NCI-H526 (cell line): ENCODE measurements at places on chromosomes 1 and 21.

DNA sequence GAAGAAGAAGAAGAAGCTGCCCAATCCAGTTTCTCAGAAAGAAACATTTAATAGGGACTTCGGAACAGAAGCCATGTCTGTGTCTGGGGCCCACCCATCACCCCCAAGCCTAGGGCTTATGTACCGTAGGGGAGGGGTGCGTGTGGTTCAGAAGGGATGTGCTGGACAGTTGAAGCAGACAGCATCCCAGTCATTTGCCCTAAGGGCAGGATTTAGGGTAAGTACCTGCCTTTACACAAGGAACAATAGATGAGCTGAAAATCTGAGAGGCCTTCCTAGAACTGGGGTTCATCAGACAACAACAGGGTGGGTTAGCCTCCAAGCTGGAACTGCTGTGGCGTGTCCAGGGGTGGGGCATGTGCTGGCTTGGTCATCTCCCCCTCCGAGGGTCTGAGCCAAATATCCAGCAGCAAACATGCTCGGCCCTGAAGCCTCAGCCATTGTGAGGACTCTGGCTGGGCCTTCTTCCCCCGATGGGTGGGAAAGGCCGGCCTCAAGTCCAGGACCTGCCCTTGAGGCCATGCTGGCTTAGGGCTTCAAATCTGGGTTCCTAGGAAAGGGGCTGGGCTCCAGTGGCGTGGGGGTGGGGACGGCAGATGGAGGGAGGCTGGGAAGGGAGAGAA is 12.1 kb downstream of the CSTB start:
- DNase-seq = no peak

- no peak for DNase-seq
Measured at GRCh38 chr1:3126756-3127678, 58.0 kb downstream of the PRDM16 start.

DNA sequence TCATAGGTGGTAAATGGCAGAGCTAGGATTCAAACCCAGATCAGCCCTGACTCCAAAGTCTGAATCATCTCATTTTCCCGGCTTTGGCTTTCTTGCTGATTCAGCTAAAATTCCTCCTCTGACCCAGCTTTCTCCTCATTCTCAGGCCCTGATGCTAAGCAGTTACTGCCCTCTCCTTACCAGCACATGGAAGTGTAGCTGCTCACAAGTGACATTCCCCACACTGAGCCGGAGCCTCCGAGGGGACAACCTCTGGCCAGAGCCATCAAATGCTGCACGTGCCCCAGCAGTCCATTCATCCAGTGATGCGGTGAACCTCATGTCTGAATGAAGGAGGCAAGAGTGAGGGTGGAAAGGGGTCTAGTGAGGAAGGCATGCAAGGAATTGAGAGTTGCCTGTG is 11.1 kb downstream of the ITGA10 start:
- DNase-seq = no peak

- no peak for DNase-seq
Measured at GRCh38 chr1:116299248-116299647, 73.8 kb upstream of the ATP1A1 start.

GRCh38 chr21:33061233-33061632 is 8.7 kb upstream of the OLIG1 start:
- no peak for DNase-seq

DNA sequence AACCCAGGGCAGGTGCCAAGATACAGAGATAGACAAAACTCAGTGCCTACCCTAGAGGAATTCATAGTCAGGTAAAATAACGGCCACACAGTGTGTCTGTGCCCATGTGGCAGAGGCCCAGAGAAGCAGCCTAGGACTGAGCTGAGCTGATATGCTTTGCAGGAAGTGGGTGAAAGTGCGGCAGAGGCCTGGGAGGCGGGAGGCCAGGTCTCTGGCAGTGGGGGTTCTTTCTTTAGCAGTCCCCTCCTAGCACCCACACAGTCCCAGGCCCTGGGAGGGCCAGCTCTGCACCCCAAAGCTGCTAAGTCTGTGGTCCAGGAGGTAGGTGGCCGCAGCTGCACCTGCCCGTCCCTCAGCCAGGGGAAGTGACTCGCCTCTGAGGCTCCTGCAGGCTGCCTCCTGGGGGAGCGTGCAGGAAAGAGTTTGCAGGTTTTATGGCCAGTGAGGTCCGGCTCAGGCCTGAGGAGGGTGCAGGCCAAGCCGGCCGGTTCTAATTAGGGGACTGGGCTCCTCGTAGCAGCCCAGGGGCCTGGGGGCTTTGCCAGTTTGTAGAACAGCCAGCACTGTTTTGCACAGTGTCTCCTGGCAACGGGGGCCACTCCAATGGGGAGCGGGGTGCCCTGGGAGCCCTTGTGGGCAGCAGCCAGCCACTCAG is 107.9 kb downstream of the SPSB1 start:
- DNase-seq = no peak

- DNase-seq = no peak
Measured at GRCh38 chr1:180909462-180909976, 3.2 kb upstream of the KIAA1614 start.

DNA sequence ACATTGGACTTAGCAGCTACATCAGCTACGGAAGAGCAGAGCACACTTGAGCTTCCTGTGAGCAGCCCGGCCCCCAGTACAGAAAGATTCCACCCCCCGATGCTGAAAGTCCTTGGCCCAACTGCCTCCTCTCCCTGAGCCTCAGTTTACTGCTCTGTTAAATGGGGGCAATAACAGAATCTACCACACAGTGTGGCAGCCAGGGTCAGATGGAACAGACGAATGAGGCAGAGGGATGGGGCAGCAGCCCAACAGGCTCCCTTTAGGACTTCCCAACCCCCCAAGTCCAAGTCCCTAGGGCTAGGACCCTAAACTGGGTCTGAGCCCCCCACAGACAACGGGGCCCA is 22.9 kb upstream of the C1QA start:
- no peak for DNase-seq

DNA sequence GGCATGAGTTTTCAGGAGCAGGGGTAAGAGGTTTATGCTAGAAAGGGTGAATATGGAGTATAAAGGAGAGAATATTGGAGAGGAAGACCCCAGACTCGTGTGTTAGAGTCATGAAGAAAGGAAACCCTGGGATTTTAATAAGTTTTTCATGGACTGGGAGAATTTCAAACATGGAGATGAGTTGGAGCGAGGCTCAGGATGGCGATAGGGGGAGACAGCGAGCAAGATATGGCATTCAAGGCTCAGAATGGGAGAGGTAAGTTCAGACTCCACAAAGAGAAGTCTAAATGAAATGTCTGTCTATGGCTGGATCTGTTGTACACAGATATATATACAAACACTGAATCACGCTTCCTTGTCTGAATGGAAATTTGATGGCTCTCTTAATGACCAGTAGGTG is 92.5 kb downstream of the LRRC40 start:
- DNase-seq = no peak

GRCh38 chr1:45394342-45394741 is 54.1 kb upstream of the MUTYH start:
- DNase-seq = no peak

DNA sequence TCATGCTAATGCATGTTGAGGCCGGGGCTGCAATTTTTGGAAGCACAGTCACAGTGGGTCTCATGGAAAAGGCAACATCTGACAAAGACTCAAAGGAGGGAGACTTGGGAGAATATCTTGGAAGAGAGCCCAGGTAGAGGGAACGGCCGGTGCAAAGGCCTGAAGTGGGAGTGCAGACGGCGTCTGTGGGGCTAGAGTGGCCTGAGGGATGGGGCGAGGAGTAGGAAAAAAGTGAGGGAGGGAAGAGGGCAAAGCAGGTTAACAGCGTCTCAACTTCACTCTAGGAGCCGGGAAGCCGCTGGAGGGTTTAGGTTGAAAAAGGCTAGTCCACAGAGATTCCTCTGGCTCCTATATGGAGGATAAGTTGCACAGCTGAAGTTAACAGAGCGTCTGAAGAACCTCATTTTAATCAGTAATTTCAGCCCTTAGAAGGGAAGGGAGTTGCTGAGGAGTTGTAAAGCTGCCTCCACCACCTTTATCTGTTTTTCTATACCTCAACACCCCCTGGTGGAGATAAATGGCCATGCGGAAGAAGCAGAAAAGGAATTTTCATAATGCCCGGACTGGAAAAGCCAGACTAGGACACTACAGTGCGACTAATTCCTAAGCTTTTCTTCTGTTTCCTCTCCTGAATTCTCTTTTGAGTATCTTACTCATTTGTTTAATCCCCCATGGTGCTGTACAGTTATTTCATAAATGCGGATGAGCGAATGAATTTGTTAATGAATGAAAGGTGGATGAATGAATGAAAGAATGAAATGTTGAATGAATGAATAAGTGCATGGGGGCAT is 78.7 kb upstream of the ZNF281 start:
- peak; percentile 76 for DNase-seq

GRCh38 chr21:17352996-17353655 is 159.7 kb upstream of the CXADR start:
- DNase-seq = no peak

DNA sequence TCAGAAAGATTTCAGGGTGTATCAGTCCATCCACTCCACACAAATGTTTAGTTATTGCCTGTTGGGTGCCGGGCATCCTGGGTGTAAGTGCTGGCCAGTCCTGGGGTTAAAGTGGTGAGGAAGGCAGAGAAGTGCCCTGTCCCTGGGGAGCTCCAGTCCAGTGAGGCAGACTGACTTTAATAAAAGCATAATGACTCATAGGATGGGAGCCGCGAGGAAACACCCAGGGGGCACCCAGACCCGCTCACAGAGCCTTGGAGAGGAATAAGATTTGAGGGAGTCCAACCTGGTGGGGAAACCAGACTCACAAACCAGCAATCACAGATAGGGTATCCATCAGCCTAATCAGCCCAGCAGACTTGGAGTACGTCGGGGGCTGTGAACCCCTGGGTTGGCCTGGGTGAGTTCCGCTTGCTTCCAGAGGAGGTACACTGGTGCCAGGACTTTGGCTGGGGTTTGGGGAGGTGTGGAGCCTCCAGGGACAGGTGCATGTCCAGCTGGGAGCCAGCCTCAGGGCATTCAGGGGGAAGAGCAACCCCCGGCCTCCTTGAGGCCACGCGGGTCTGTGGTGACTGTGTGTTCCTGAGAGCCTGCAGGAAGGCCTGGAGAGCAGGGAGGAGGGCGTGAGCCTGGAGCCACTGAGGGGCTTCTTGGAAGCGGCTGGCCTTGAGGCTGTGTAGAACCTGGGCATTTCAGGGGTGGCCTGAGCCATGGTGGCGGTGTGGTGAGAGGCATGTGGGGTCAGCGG is 3.7 kb downstream of the PEAR1 start:
- no peak for DNase-seq

GRCh38 chr1:197600751-197601150 is 174.5 kb downstream of the DENND1B start:
- no peak for DNase-seq

- no peak for DNase-seq
Measured at GRCh38 chr1:22107126-22107525, 35.8 kb downstream of the WNT4 start.

- peak; percentile 6 for DNase-seq
Measured at GRCh38 chr1:200894712-200895442, at the start of gene INAVA. INAVA (plus strand) TSS chr1:200894900; CDS start chr1:200898401, 3,501 bp downstream.

DNA sequence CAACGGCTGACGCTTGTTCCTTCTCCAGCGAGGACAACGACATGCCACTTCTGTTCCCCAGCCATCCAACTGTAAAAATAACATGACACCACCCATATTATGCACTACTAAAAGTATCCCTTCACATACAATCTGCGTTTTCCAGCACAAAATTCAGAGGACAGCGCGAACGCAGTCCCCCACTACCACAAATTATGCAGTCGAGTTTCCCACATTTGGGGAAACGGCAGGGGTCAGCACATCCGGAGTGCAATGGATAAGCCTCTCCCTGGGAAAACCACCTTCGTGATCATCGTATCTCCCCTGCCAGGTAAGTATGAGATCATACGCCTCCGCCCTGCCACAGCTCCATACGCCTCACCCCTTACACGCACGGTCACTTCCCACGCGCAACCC is 120.9 kb downstream of the PPIAL4G start:
- DNase-seq = no peak

- DNase-seq = no peak
Measured at GRCh38 chr1:47522935-47523834, 85.3 kb downstream of the FOXD2 start.

DNA sequence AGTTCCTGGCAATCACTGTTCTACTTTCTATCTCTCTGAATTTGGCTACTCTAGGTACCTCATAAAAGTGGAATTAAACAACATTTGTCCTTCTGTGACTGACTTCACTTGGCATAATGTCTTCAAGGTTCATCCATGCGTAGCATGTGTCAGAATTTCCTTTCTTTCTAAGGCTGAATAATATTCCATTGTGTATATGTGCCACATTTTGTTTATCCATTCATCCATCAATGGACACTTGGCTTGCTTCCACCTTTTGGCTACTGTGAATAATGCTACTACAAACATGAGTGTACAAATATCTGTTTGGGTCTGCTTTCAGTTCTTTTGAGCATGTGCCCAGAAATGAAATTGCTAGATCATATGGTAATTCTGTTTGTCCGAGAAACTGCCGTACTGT is 14.7 kb downstream of the CACHD1 start:
- DNase-seq = no peak

DNA sequence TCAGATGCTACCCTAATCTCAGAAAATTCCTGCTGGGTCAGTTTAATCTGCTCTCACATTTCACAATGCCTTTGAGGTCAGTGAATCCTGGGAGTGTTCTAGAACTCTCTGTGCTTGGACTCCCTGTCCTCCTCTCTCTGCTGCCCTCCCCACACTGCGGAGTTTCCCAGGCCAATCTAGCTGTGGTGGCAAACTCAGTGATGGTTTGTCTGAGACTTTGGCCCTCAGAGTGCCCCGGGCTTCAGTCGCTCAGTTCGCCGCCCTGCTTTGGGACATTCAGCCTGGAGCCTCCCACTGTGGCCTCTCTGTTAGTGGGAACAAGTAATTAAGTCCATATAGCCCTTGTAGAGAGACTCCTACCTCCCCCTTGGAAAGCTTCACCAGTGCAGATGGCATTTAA is 7.1 kb downstream of the C1orf226 start:
- no peak for DNase-seq

- no peak for DNase-seq
Measured at GRCh38 chr1:153428073-153428638, 11.8 kb downstream of the S100A7A start.

DNA sequence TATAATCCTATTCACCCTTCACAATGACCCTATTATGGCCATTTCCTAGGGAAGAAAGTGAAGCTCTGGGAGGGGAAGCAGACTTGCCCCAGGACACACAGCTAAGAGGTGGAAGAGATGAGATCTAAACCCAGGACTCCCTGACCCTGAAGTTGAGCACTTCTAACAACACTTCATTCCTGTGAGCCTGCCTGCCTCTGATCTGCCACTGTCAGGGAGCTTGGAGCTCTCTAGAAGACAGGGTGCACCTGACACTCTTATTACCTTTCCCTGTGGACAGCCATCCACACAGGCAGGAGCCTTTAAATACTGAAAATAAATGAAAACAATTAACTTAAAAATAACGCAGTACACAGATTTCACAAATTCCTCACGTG is 599 bp downstream of the MKNK1 start:
- DNase-seq = peak; percentile 32
